ENCODE measurements at places on chromosomes 2 and 18.

GRCh38 chr2:196182439-196183171 is 11.2 kb upstream of the STK17B start:
- no peak for DNase-seq

DNA sequence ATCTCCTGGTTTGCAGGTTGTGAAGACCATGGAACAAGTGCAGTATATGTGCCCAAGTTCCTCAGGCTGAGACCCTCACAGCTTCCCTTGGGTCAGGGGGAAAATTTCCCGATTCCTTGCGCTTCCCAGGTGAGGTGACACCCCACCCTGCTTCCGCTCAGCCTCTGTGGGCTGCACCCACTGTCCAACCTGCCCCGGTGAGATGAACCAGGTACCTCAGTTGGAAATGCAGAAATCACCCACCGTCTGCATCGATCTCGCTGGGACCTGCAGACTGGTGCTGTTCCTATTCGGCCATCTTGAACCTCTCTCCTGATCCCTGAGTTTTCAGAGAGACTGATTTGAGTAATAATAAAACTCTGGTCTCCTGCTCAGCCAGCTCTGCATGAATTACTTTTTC is 30.6 kb downstream of the CHCHD5 start:
- DNase-seq, result no peak

- no peak for DNase-seq
Measured at GRCh38 chr2:63432373-63432772, 155.9 kb downstream of the WDPCP start.

DNA sequence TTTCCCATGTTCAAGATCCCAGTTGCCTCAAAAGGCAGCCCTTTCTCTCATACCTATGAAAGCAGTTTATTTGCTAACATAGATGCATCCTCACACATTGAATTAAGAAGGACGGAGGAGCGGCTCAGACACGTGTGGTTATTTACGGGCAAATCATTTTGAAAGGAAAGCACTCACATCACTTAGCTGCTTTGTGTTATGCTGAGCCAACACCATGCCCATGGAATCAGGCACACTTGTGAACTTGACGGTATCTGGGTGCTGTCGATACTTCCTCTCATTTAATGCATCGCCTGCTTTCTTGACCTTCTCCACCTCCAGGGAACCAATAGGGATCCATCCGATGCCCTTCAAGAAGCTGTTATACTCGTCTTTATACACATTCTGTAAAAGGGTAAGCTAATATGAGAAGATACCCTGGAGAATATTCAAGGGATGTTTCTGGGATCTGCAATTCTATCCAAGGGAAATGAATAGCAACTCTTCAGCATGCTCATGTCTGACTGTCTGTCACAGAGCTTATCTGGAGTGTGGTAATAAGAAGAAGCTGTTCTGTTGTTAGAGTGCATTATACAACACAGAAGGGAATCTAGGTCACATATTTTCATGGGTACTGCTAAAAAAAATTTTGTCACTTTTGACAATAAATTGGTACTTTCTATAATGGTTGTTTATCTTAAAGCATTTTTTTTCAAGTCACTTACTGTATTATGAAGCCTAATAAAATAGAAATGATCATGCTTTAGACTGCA is 63.3 kb downstream of the NEB start:
- DNase-seq, result no peak

DNA sequence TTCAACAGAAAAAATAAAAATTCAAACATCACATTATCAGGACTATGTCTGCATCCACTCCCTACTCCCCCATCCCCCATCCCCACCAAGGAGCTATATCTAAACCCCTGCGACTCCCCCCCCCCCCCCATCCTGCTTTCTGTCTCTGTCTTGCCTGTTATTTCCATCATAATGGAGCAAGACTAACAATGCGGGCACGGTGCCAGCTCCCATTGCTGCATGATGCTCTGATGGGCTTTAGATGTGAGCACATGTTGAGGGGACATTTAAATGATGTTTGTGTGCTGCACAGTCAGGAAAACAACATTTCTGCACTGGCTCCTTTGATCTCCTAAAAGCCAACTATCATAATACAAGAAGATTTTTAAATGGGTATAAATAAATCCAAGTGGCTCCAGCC is 644.2 kb upstream of the SETBP1 start:
- DNase-seq, result no peak

All from activated naive CD8-positive, alpha-beta T cell treated with anti-CD3 and anti-CD28 coated beads, Interleukin-2, amount 50 U/mL, for 24 hours (primary cell).